ENCODE measurements at places on chromosomes 6 and 20.

DNA sequence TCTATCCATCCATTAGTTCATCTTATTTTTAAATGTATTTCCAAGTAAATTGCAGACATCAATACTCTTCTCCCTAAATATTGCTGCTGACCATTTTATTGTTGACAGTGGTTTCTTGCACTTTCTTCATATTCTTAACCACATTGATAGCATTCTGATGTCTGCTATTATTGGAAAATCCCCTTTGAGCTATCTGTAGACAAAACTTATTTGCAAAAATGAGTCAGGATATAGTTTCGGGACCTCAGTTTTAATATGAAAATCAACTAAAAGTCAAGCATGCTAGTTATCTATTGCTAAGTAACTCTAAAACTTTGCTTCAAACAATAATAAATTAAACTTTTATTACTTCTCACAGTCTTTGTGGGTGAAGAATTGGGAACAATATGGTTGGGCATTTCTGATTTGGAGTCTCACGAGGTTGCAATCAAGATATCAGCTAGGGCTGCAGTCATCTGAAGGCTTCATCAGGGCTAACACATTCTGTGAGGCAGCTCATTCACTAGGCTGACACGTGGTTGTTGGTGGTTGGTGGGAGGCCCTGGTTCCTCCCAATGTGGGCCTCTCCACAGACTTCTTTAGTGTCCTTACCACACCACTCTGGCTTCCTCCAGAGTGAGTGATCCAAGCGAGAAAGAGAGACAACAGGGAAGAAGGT is 32.7 kb downstream of the CD109 start:
- DNase-seq: no peak
- no peaks in the 10 kb centered on the region for H3K4me1 ChIP-seq
- peaks cover 3% of the 10 kb centered on the region for H3K36me3 ChIP-seq
- H3K27ac ChIP-seq: no peak overlapping the region
- H3K4me3 ChIP-seq: no peak overlapping the region

GRCh38 chr6:131946404-131946991 is 4.7 kb downstream of the CCN2 start:
- peaks cover 6% of the 10 kb centered on the region for H3K4me1 ChIP-seq
- H3K4me3 ChIP-seq: no peak overlapping the region

DNA sequence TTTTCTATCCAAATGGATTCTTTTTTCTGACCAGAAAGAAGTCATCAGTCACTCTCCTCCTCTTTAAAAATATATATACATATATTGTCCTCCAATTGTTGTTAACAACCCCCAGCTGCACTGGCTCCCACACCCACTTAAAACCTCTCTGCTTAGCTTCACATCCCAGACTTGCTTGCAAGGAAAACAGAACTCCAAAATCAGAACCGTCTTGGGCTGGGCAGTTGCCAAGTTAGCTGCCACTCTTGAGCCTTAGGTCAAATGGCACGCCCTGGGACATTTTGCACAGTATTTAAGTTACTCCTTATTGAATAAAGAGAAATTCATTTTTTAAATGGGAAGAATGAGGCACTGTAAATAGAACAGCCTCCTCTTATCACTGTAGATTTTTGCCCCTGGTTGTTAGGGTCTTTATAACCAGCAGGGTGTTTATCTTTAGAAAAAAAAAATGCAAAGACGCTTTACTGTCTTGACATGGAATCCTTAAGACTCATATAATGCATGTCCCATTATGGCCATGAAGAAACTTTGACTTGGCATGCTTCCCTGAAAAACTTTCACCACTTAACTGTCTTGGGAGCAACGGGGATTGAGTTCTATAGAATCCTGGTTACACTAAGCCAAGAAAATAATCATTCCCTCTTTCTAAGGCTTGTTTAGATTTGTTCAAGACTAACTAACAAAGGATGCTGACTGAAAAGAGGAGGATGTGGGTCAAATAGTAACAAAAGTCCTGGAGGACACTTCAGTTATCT is 204.5 kb downstream of the ISM1 start:
- no peaks in the 10 kb centered on the region for H3K27me3 ChIP-seq
- peaks cover 3% of the 10 kb centered on the region for H3K36me3 ChIP-seq
- no peak overlapping the region for H3K4me3 ChIP-seq
- no peaks in the 10 kb centered on the region for H3K4me1 ChIP-seq
- DNase-seq: no peak

DNA sequence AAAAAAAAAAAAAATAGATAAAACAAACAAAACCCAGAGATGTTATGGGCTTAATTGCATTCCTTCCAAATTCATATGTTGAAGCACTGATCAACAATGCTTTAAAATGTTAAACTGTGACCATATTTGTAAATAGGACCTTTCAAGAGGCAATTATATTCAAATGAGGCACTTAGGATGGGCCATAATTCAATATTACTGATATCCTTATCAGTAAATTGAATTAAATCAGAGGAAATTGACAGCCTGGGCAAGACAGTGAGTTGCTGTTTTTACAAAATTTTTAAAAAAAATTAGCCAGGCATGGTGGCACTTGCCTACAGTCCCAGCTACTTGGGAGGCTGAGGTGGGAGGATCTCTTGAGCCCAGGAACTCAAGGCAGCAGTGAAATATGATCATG is 364.1 kb downstream of the GJA1 start:
- H3K4me1 ChIP-seq: no peaks in the 10 kb centered on the region
- no peak for DNase-seq
- no peak overlapping the region for H3K27ac ChIP-seq

- no peak overlapping the region for H3K4me3 ChIP-seq
- no peak overlapping the region for H3K27ac ChIP-seq
- no peaks in the 10 kb centered on the region for H3K36me3 ChIP-seq
- no peaks in the 10 kb centered on the region for H3K4me1 ChIP-seq
These were observed 49.0 kb downstream of the TMEM170B start for GRCh38 chr6:11586536-11586935.

DNA sequence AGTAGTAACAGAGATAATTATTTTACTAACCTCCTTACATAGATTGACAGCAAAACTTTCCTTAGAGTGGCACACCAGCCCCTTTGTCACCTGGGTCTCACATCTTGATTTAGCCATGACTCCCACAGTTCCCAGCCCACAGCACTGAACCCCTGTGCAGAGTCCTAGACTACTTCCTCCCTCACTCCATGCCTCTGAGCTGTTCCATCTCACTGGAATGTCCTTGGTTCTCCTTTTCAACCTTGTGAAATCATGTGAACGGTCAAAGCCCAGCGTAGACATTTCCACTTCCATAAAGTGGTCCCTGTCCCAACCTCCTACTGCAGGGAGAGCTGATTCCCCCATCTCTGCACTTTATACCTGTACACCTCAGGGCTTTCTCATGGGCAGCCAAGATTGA is 19.7 kb downstream of the CGA start:
- no peak overlapping the region for H3K4me3 ChIP-seq
- no peak overlapping the region for H3K27ac ChIP-seq
- no peak for DNase-seq
- H3K36me3 ChIP-seq: peaks cover 2% of the 10 kb centered on the region

GRCh38 chr6:63637865-63638445 is 2.4 kb downstream of the PHF3 start:
- DNase-seq: no peak
- peak overlapping the region; percentile 98 for H3K4me3 ChIP-seq
- H3K27ac ChIP-seq: peak overlapping the region; percentile 81

GRCh38 chr6:111633822-111634221 is 28.1 kb upstream of the TRAF3IP2 start:
- no peak overlapping the region for H3K27ac ChIP-seq
- no peak for DNase-seq
- no peaks in the 10 kb centered on the region for H3K4me1 ChIP-seq

DNA sequence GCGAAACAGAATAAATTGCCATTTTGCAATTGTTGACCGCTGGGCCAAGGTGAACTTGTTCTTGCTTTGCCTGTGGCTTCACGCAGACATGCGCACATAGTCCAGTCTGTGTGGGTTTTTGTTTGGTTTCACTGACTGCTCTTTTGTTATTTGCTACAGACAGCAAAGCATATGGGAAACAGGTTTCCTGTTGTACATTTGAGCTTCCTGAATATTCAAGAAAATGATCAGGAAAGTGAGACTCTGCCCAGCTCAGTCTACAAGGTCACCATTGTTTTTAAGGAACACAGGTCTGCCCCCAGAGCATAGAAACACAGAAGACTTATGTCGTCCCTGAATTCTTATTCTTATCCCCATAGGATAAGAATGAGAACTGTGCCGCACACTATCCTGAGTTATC is 55.6 kb downstream of the SASH1 start:
- H3K4me1 ChIP-seq: no peaks in the 10 kb centered on the region
- no peaks in the 10 kb centered on the region for H3K36me3 ChIP-seq
- H3K27me3 ChIP-seq: peaks cover 34% of the 10 kb centered on the region
- H3K4me3 ChIP-seq: no peak overlapping the region

DNA sequence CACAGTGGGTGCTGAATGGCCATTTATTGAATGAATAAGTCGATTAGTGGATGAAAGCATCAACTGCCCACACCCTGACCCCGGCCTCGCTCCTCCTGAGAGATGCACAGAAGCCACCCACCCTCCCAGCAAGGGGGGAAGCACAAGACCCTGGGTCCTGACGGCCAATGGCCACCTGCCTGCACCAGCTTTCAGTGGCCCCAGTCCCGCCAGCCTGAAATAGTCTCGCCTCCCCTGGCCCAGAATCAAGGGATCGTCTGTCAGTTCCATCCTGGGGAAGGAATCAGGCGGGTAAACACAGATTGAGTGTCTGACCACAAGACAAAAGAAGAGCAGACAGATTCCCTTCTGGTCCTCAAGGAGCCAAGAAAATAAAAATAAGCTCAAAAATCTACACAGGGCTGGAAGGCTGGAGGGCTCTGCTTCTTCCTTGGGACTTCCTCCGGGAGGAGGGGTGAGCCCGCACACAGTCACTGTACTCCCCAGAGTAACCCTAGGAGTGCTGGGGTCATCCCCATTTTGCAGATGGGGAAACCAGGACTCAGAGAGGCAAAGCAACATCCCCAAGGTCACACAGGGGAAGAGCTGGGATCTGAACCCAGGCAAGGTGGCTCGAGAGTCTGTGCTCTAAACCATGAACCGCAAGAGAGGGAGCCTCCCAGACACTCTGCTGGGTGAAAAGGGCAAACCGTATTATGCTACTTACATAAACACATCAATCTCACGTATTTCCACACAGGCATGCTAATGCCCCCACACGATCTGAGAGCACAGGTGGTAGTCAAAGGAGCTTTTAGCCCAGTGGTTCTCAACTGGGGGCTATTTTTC is 7.8 kb downstream of the PREX1 start:
- no peaks in the 10 kb centered on the region for H3K27me3 ChIP-seq
- no peak for DNase-seq
- peak overlapping the region; percentile 91 for H3K27ac ChIP-seq
- peaks cover 83% of the 10 kb centered on the region for H3K4me1 ChIP-seq
- peaks cover 27% of the 10 kb centered on the region for H3K36me3 ChIP-seq
- peak overlapping the region; percentile 97 for H3K4me3 ChIP-seq

DNA sequence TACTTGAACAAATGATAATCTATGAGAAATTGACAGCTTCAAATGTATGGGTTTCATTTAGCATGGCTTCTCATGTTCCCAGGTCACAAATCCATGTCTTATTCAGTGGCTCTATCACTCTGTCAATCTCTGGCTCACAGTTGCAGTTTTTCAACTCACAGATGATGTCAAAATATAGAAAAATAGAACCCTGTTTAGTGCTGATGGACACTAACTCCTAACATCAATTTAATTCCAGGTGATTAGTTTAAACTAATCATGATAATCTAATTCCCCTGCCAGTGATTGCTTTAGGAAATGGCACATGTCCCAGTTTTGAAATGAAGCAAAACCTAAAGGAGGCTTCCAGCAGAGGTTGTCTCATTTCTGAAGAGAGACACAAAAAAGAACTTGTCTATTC is 13.0 kb downstream of the KHDC1 start:
- no peak overlapping the region for H3K4me3 ChIP-seq
- no peak for DNase-seq
- H3K4me1 ChIP-seq: no peaks in the 10 kb centered on the region
- no peak overlapping the region for H3K27ac ChIP-seq

DNA sequence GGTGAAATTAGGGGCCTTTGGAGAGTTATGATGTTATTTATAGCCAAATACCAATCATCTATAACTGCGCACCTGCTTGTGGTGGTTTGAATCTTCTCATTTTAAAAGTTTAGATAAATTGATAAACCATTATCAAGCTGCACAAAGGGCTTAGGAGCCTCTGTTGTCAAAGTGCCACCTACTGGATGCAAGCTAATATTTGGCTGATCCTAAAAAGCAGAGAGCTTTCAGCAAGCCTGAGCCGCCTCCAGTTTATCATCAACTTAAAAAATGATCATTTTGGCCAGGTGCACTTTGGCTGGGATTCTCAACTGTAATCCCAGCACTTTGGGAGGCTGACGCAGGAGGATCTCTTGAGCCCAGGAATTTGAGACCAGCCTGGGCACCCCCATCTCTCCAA is 58.5 kb upstream of the ATXN1 start:
- H3K4me3 ChIP-seq: no peak overlapping the region
- H3K4me1 ChIP-seq: no peaks in the 10 kb centered on the region
- H3K27ac ChIP-seq: no peak overlapping the region
- no peaks in the 10 kb centered on the region for H3K27me3 ChIP-seq
- no peak for DNase-seq

- peak overlapping the region; percentile 52 for H3K27ac ChIP-seq
- peaks cover 67% of the 10 kb centered on the region for H3K27me3 ChIP-seq
- peaks cover 40% of the 10 kb centered on the region for H3K4me1 ChIP-seq
- H3K4me3 ChIP-seq: peak overlapping the region; percentile 81
- no peak for DNase-seq
These were observed 2.1 kb downstream of the DLL1 start for GRCh38 chr6:170288852-170289179.

DNA sequence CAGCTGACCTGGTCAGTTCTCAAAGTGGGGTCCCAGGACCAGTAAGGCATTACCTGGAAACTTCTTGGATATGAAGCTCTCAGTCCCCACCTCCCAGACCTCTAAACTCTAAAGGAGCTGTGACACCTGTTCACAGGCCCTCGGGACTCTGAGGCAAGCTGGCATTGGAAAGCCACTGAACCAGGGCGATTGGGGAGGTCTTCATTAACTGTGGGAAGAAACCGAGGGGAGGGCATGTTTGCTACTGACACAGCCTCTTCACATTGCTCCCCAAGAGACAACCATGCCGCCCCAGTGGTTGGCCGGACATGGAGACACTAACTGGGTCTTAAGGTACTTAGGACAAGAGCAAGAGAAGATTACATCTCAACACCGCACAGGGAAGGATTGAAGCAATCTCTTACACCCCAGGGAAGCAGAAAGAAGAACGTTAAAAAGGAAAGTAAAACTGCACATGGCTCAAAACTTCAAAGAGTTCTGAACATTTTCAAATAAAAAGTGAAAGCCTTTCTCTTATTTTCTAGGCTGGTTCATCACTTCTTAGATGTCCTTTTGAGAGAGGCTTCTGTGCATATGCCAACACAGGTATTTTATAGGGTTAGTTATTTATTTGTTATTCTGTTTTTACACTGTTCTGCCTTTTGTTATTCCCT is 210.0 kb upstream of the CST7 start:
- no peaks in the 10 kb centered on the region for H3K27me3 ChIP-seq
- peak overlapping the region; percentile 45 for H3K27ac ChIP-seq
- H3K4me3 ChIP-seq: peak overlapping the region; percentile 35
- peaks cover 2% of the 10 kb centered on the region for H3K36me3 ChIP-seq
- H3K4me1 ChIP-seq: peaks cover 9% of the 10 kb centered on the region
- no peak for DNase-seq

- H3K4me1 ChIP-seq: no peaks in the 10 kb centered on the region
- DNase-seq: no peak
- H3K27me3 ChIP-seq: peaks cover 69% of the 10 kb centered on the region
- no peak overlapping the region for H3K4me3 ChIP-seq
- no peaks in the 10 kb centered on the region for H3K36me3 ChIP-seq
These were observed 172.2 kb downstream of the KIF6 start for GRCh38 chr6:39553029-39553428.

- no peaks in the 10 kb centered on the region for H3K27me3 ChIP-seq
- peaks cover 39% of the 10 kb centered on the region for H3K4me1 ChIP-seq
- no peaks in the 10 kb centered on the region for H3K36me3 ChIP-seq
- no peak overlapping the region for H3K4me3 ChIP-seq
- no peak for DNase-seq
These were observed 42.5 kb downstream of the SESN1 start for GRCh38 chr6:109052018-109052651.
